ENCODE measurements at places on chromosomes 1 and 21. TPM values are rescaled to one million over a fixed set of nuclear protein-coding genes. Genes with fewer than 3 reads are reported as not detected.

The LYPD8 gene
- polyA plus RNA-seq: 1.5 TPM

DNA sequence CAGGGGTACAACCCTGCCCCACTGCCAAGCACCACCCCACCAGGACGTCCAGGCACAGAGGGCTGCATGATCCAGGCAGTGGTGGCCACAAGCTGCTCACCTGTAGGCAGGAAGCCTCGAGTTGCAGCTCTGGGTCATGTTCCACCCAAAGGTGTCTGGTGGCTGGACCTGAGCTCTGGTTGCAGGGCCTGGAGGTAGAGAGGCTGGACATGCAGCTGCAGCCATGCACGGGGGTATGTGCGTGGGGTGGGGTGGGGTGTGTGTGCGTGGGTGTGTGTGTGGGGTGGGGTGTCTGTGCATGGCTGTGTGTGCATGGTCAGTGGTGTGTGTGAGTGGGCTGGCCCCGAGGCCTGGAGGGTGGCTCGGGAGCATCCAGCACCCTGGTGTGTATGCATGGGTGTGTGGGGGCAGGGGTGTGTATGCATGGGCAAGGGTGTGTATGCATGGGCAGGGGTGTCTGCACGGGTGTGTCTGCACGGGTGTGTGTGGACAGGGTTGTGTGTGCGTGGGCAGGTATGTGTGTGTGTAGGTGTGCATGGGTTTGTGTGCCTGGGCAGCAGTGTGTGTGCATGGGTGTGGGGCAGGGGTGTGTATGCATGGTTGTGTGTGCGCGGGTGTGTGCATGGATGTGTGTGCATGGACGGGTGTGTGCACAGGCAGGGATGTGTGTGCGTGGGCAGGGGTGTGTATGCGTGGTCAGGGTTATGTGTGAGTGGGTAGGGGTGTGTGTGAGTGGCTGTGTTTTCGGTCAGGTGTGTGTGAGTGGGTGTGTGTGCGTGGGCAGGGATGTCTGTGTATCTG is 15.6 kb downstream of the ARHGEF16 start:
- no peak for DNase-seq

DNA sequence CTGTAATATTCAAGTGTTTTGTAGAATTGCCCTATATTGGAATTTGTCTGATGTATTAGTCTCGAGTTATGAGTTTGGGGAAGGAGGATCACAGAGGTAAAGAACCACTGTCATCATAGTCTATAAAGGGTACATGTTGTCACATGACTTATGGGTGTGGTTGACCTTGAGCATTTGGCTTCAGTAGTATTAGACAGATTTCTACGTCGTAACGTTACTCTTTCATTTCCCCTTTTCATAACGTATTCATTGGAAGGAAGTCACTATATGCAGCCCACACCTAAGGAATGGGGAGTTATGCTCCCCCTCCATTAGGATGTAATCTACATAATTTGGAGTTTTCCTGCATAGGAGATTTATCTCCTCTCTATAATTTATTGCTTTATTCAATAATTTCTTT is 110.1 kb upstream of the VAV3 start:
- no peak for DNase-seq

DNA sequence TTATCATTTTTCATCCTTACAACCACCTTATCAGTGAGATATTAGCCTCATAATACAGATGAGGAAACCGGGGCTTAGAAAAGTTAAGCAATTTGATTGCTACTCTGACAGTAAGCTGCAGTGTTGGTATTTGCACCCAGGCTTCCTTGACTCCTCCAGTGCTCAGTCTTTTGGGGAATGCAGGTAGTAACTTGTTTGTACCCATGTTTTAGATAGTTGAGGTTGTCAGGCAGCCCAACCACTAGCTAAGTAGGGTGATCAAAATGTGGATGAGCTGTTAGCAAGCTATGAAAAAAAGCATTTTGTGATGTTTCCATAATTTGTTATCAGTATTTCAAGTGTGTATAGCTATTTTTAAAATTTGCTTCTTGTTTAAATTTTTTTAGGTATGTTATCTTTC is 80.8 kb downstream of the SASS6 start:
- no peak for DNase-seq

The AMY1A gene
- not detected for polyA plus RNA-seq

The KIF2C gene
- polyA plus RNA-seq: 22.2 TPM

The NEXN gene
- polyA plus RNA-seq: 3.6 TPM

The LAMC2 gene
- 0.15 TPM for polyA plus RNA-seq

The CD1B gene
- polyA plus RNA-seq: not detected

GRCh38 chr1:25209516-25209915 is 22.8 kb downstream of the SYF2 start:
- DNase-seq: no peak

GRCh38 chr1:220300442-220301121 is 28.3 kb upstream of the RAB3GAP2 start:
- DNase-seq: peak; percentile 48

The SYPL2 gene
- 0.03 TPM for polyA plus RNA-seq

DNA sequence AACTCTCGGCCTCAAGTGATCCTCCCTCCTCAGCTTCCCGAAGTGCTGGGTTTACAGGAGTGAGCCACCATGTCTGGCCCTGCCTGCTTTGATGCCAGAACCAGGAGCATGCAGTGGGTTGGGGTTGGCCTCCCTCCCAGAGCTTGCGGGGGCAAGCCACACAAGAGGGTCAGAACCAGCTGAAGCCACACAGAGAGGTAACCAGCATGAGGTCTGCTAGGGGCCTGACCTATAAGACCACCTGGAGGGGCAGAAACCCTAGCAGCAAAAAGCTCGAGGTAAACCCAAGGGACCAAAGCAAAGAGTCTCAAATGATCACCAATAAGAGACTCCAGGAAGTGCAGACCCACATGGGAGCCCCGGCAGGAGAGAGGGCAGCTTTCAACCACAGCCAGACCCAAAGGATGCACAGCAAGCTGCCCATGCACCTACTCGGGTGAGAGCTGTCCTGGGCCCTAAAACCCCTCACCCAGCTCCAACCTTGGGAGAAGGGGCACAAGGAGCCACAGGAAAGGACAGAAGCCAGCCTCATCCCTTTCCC is 81.2 kb downstream of the TOMM20 start:
- DNase-seq: no peak

- DNase-seq: no peak
These were observed 114.2 kb downstream of the DAB1 start for GRCh38 chr1:57309630-57310029.

The FNDC10 gene
- polyA plus RNA-seq: 6.7 TPM

DNA sequence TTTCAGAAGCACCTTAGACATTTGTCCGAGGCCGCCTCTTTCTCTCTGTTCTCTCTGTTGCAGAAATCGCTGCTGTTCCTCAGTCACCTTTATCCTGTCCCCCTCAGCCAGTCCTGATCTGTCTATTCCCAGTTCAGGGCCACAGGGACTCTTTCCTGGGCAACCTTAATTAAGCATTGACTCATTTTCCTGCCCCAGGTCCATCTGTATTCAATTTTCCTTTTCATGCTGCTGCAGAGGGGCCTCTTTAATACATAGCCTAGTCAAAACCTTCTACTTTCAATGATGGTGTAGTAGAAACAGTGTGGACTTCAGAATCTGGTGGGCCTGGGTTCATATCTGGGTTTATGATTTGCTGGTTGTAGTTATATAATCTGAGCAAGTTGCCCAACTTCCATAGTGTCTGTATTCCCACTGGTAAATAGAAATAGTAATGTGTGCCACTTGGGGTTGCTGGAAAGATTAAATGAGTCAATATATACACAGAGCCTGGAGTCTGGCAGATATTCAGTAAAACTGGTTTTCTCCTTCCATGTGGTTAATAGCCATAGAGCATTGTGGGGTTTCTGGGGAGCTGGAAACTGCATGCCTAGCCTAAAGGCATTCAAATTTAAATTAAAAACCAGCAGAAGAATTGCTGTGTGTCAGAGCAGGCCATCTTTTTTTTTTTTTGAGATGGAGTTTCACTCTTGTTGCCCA is 4.5 kb downstream of the TRAF5 start:
- DNase-seq: no peak

DNA sequence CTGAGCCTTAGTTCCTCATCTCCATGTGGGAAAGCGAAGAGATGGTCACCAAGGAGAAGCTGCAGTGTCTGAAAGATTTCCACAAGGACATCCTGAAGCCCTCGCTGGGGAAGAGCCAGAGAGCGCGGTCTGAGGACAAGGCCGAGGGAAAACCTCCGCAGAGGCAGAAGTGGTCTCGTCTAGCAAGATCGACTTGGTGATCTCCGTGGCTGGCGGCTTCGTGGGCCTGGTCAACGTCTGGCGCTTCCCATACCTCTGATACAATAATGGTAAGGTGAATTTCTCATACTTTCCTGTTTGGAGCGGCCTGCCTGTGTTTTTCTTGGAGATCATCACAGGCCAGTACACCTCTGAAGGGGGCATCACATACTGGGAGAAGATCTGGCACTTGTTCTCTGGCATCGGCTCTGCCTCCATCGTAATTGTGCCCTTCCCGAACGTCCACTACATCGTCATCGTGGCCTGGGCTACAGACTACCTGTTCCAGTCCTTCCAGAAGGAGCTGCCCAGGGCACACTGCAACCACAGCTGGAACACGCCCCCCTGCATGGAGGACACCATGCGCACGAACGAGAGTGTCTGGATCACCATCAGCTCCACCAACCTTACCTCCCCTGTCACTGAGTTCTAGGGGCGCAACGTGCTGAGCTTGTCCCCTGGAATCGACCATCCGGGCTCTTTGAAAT is 841.1 kb upstream of the TMPRSS15 start:
- DNase-seq: no peak

GRCh38 chr1:213683529-213683928 is 304.2 kb upstream of the PROX1 start:
- DNase-seq: no peak

GRCh38 chr1:69643266-69643665 is 75.5 kb downstream of the LRRC7 start:
- no peak for DNase-seq

The RYR2 gene
- under 0.01 TPM for polyA plus RNA-seq

GRCh38 chr1:223234170-223234514 is 91.1 kb upstream of the TLR5 start:
- no peak for DNase-seq

GRCh38 chr1:182051938-182052337 is 9.6 kb downstream of the ZNF648 start:
- no peak for DNase-seq
